ENCODE measurements at places on chromosomes 11 and 22.

GRCh38 chr11:100883830-100884229 is 196.7 kb downstream of the ARHGAP42 start:
- DNase-seq, result no peak

GRCh38 chr11:91585035-91585801 is 639.4 kb upstream of the FAT3 start:
- DNase-seq, result no peak

DNA sequence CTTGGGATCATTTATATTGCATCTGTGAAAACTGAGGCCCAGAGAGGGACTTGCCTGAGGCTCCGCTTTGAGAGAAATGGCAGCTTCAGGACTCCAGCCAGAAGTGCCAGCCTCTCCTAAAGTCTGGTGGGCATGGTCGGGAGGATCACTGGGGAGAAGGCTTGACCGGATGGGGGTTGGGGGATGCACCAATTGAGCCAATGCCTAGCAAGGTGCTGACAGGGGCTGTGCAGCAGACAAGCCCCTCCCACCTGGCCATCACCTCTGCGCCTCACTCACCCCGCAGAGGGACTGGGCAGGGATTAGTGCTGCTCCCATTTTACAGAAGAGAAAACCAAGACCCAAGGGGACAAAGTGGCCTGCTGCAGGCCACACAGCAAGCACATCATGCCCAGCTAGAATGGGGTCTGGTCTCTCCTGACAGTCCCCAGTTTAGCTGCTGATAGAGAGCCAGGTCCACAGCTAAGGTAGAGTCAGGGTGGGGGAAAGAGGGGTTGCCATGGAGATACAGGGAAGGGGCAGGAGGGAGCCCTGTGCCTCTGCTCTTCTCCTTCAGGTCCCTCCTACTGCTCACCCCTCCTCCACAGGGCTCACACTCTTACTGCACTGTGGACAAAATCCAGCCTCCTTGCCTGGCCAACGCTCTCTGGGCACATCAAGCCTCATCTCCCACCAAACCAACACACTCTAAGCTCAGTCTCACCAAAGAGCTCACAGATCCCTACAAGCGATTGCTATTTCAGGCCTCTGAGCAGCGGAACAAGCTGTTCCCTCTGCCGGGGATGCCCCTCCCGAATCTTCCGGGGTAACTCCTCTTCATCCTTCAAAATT is 29.5 kb downstream of the TEF start:
- DNase-seq, result no peak

DNA sequence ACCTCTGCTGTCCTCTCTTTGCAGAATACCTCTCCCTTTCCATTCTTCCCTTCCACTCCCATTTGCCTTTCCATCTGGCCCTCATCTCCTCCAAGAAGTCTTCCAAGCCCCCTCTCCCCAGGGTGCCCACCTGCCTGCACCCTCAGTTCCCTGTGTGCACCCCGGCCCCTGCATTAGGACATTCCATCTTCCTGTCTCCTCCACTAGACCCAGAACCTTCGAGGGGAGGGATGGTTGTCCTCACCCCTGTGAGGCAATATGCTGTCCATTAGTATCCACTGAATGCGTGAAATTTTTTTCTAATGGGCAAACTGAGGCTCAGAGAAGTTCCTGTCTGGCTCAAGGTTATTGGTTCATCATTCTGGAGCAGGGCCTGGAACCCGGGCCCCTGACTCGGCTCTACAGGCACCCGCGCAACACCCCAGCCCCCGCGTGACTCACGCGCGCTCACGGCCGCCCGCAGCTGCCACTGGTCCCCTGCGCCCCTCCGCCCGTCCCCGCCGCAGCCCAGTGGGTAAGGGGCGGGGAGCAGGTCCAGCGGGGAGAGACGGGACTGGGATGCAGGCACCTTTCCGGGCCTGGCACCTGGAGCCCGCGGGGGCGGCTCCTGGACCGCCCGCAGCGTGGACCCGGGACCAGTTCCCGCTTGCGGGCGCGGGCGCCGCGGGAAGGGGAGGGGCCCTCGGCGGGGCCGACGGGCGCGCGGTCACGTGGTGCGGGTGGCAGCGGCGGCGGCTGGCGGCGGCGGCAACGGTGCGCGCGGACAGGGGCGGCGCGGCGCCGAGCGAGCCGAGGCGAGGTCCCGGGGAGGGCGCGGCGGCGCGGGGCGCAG is 7.0 kb downstream of the SEPTIN3 start:
- DNase-seq, result peak; percentile 61

GRCh38 chr22:37303821-37304274 is 21.5 kb downstream of the CYTH4 start:
- DNase-seq, result no peak

DNA sequence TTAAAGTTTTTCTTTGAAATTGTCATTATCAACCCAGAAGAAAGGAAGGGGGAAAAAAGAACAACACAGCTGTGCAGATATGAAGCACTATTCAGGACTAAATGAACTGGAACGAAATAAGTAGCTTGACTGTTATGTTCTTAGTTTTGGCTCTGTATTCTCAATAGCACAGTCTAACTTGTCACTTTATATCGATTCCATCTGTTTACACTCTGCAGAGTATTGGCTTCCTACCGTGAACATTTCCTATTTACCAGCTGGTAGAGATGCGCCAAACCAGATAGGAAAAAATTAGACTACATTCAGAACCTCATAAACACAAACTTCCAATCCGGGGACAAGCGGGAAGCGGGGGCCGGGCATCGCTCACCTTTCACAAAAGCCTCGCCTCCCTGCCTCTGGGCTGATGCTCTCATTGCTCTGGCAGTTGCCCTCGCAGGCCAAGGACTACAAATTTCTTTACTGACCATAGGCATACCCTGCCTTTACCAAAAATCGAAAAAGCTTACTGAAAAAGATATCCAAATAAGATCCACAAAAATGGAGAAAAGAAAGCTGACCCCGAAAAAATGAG is 66.2 kb downstream of the EFCAB6 start:
- DNase-seq, result peak; percentile 64

GRCh38 chr11:115324581-115325432 is 179.4 kb downstream of the CADM1 start:
- DNase-seq, result peak; percentile 60

DNA sequence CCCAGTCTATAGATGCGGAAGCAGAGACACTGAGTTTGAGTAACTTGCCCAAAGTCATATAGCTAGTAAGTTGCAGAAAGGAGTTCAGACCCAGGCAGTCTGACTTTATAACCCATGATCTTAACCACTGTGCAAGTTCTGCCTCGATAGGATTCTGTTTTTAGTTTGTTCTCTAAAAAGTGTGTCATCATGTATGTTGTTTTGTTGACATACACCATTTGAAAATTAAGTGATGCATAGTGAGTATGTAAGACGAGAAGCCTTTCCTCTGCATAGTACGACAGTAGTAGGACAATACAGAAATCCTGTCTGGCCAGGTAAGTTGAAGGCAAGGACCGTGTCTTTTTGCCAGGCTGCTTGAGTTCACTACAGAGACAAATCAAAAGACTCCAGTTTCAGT is 3.3 kb downstream of the ZC3H12C start:
- DNase-seq, result peak; percentile 24

- DNase-seq, result no peak
Measured at GRCh38 chr11:24471084-24471483, 25.8 kb upstream of the LUZP2 start.

GRCh38 chr11:119195680-119196079 is 10.4 kb downstream of the NHERF4 start:
- peak; percentile 98 for DNase-seq

All from T47D (cell line).